ENCODE measurements at places on chromosomes 5 and 9. TPM values are rescaled to one million over a fixed set of nuclear protein-coding genes. Genes with fewer than 3 reads are reported as not detected.

MATR3 gene
- total RNA-seq = 199 TPM

SREK1IP1 gene
- total RNA-seq = 5.7 TPM

FOXD4L3 gene
- total RNA-seq = not detected

FGF10 gene
- not detected for total RNA-seq

DIRAS2 gene
- total RNA-seq = 0.18 TPM

SPATA31C2 gene
- total RNA-seq = not detected

KIAA1958 gene
- total RNA-seq = 0.53 TPM

CACFD1 gene
- 6.9 TPM for total RNA-seq

SIL1 gene
- 71.2 TPM for total RNA-seq

PROB1 gene
- total RNA-seq = 2.3 TPM

PGM5 gene
- 0.86 TPM for total RNA-seq

FRMD3 gene
- 0.86 TPM for total RNA-seq

IFNB1 gene
- total RNA-seq = not detected

CKMT2 gene
- 0.29 TPM for total RNA-seq

SPATA31A3 gene
- not detected for total RNA-seq

POU4F3 gene
- total RNA-seq = not detected

ANKRD20A1 gene
- not detected for total RNA-seq

SMIM3 gene
- total RNA-seq = 70.7 TPM

GFRA3 gene
- not detected for total RNA-seq

EIF4E1B gene
- total RNA-seq = not detected

LTC4S gene
- total RNA-seq = 0.89 TPM

TAF9 gene
- 97.7 TPM for total RNA-seq

CTNNAL1 gene
- 235 TPM for total RNA-seq

SLCO4C1 gene
- total RNA-seq = not detected

TSSK1B gene
- not detected for total RNA-seq

CARTPT gene
- not detected for total RNA-seq

SHISAL2B gene
- not detected for total RNA-seq

WDR41 gene
- 107 TPM for total RNA-seq

CCNI2 gene
- not detected for total RNA-seq

PDE6A gene
- total RNA-seq = not detected

PCDHB10 gene
- 0.58 TPM for total RNA-seq

PAEP gene
- not detected for total RNA-seq

GARNL3 gene
- not detected for total RNA-seq

TXNDC8 gene
- not detected for total RNA-seq

DNAJC21 gene
- total RNA-seq = 21.0 TPM

PCDHGA7 gene
- 0.89 TPM for total RNA-seq

MTX3 gene
- total RNA-seq = 8.1 TPM

PCDHGA4 gene
- total RNA-seq = 2.1 TPM

PCDHA1 gene
- total RNA-seq = not detected

ABL1 gene
- total RNA-seq = 41.5 TPM

GFI1B gene
- not detected for total RNA-seq

PCDHGA2 gene
- 1.4 TPM for total RNA-seq

TMOD1 gene
- 1.7 TPM for total RNA-seq

HAPLN1 gene
- not detected for total RNA-seq

AHRR gene
- total RNA-seq = 2.8 TPM

GABRP gene
- total RNA-seq = not detected

Measured in myometrial cell (primary cell).